ENCODE measurements at places on chromosomes 1 and 21.

GRCh38 chr21:39330001-39330400 is 16.6 kb upstream of the BRWD1 start:
- DNase-seq, result no peak

DNA sequence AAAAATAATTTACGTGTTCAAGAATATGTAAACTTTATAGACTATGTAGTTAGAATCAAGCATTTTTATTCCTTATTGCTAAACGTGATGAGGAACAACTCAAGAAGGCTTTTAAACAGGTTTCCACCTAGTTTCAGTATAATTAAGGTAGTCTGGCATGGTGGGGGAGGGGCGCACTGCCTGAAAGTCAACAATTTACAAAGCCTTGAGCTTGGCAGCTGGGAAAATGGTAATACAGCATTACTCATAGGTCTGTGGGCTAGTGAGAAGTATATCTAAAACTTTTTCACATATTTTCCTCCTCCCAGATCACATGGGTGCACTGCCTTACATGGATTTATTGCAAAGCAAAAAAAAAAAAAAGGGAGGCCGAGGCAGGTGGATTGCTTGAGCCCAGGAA is 75.2 kb downstream of the EVI5 start:
- DNase-seq, result no peak

DNA sequence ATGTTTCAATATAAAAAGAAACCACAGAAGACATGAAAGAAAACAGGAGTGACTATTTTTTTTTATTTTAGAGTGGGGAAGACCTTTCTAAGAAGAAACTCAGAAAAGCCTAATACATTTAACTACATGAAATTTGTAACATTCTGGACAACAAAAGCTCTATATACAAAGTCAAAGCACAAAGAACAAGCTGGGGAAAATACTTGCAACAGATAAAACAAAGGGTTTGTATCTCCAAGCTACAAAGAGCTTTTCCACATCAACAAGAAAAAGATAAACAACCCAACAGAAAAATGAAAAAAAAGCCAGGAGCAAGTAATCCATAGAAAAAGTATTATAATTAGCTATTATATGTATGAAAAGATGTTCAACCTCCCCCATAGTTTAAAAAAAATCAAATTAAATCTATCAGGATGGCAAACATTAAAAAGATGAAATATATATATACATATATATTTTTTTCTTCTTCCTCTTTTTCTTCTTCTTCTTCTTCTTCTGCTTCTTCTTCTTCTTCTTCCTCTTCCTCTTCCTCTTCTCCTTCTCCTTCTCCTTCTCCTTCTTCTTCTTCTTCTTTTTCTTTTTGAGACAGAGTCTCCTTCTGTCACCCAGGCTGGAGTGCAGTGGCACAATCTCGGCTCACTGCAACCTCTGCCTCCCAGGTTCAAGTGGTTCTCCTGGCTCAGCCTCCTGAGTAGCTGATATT is 49.1 kb upstream of the EPS8L3 start:
- DNase-seq, result no peak

GRCh38 chr21:35933466-35933865 is 126.9 kb downstream of the SETD4 start:
- no peak for DNase-seq

DNA sequence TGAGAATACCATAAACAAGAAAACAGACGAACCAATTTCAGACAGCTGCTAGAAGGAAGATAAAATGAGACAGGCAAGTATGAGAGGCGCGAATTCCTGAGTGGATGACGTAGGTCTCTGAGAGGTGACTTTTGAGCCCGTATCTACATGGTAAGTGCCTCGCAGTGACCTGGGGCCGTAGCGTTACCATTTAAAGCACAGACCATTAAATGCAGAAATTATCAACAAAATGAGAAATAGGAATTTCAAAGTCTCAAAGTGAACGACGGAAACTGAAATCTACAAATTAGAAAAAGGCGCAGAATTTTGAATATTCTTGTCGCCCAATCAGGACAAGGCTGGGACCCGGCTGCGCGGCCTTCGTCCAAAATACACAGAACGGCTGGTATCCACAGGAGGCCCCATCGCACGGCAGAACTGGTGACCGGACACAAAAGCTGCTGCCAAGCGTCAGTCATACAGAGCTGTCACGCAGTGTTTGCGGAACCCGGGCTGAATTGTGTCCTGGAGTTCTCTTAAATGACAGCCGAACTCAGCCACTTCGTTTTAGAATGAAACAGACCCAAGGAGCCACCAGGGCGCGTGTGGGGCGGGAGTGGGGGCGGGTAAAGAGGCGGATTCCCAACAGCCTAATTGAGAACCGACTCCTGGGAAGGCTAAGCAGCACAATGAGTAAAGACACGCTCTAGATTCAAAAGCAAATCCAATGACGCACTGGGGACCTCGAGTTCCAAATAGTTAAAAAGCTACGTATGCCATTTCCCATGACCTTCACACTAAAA is 13.8 kb upstream of the BOLA1 start:
- DNase-seq, result no peak

DNA sequence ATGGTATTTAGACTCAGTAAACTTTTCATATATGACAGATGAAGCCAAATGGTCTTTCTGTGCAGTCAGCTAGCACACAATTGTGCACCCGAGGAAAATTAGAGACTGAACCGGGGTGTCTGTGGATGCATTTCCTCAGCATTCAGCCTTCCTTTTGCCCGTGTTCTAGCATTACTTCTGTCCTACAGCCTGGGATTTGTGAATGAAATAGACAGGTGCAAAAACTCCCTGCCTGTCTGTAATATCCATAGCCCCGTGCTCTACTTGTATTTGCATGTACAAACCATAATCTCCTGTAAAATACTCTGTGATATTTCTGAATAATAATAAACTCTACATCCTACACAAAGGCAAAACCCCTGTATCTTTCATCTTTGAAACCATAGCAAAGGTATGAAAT is 64.8 kb upstream of the LGALS8 start:
- no peak for DNase-seq

DNA sequence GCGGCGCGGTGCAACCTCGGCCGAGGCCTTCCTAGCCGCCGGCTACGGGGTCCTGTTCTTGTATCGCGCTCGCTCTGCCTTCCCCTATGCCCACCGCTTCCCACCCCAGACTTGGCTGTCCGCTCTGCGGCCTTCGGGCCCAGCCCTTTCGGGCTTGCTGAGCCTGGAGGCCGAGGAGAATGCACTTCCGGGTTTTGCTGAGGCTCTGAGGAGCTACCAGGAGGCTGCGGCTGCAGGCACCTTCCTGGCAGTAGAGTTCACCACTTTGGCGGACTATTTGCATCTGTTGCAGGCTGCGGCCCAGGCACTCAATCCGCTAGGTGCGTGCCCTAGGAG is 379 bp downstream of the PPCS start:
- DNase-seq, result no peak

GRCh38 chr1:147750618-147751217 is 9.7 kb downstream of the GJA5 start:
- no peak for DNase-seq

DNA sequence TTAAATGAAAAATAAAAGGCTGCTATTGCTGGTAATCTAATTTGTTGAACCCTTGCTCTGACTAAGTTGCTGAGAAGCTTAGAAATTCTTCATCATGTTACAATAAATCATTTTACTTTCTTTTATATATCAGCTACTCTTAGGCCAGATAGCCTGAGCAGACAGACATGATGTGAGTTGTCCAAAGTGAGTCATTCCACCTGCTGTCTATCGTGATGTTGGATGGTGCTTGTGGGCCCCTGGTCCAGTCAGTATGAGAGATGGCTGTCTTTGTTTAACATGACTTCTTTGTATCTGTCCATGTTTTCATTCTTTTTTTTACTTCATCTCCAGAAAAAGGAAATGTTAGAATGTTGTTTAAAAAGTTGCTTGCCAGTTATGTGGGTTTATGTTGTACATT is 188.8 kb downstream of the ADGRL2 start:
- no peak for DNase-seq

DNA sequence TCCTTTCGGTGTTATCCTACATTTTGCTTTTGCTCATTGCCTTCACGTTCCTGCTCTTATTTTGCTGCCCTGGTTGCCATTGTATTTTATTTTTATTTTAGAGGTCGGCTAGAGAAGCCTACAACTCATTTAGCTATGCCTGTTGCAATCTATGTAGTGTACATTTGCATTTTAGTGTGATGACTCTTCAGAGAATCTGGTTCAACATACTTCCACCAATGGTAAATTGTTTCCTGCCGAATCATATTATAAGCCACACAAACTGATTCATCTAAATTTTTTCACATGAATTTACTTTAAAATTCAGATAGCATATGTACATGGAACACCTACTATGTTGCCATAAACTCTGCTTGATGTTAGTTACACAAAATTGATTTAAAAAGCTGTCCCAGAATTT is 1596.9 kb downstream of the PLA2G4A start:
- no peak for DNase-seq

DNA sequence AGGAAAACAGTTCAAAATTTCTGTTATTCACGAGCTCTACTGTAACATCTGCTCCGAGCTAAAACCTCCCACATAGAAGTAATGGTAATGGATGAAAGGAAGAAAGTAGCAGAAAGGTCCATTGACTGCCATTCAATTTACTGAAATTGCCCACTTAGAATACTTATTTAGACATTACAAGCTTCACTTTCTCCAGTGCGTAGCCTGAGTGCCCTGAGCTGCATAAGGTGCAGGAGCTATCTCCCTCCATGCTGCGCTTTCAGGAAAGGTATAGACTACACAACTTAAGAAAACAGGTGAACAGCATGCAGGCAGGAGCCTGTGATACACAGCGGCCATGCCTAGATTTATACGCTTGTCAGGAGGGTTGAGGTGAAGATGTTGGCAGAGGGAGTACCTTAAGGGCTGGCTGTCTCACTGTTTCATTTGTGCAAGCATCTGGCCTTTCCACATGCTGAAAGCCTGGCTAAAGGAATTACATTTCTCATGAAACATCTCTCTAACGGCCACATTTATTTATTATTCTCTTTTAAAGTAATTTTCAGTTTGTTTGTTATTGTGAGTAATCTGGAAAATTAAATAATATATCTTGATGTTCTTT is 74.7 kb downstream of the RGS18 start:
- DNase-seq, result no peak

DNA sequence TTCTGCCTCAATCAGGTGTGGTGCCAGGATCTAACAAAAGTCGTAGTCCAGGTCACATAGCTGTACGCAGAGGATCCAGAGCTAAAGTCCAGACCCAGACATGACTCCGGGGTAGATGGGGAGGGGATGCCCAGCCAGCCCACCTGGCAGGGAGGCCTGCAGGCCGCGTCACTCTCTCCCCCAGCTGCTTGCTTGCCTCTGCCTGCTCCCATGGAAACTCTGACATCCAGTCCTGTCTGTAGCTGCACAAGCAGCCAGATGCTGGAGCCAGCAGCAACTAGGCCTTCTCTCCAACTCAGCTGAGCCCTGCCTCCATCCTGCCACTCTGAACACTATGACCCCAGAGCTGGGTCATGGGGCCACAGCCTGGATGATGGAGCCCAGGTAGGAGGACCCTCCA is 8.1 kb downstream of the COL8A2 start:
- DNase-seq, result no peak

GRCh38 chr1:150311762-150312161 is 9.6 kb upstream of the PRPF3 start:
- DNase-seq, result no peak

DNA sequence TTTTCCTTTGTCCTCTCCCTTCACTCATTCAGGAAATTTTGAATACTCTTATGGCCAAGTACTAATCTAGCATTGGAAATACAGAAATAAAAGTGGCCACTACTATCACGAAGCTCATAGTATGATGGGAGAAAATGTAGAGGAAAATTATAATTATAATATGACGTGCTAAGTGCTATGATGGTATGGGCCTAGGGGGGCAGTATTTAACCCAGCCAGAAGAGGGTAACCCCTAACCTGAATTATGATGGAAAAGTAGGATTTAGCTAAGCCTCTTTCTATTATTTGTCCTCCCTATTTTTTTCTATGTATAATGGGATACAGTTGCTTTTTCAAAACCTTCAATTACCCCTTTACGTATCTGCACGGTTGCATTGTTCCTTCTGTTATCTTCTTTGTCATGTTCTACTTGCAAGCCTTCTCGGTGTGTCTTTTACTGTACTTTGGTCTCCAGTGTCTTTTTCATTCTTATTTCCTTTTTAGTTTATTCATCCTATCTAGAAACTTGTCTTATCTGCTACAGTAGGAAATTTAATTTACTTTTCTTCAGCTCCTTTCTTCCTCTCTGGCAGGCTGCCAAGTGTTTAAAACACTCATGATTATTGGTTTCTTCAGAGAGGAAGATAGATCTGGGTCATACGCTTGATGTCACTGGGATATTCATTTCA is 88.8 kb upstream of the GPR52 start:
- DNase-seq, result no peak

DNA sequence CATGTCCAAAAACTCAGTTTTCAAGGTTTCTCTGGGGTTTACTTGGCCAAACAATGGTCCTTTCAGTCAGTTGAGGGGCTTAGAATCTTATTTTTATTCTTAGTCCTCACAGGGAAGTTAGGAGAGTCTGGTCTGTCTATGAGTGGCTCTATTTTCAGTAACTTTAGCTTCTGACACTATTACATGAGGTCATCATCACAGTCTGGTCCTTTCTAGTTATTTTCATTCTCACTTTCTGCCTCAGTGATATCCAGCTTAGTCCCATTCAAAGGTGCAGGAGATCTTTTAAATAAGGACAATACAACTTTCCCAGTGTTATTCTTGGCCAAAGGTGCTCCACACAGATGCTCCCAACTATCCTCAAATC is 30.0 kb upstream of the FGGY start:
- DNase-seq, result no peak

DNA sequence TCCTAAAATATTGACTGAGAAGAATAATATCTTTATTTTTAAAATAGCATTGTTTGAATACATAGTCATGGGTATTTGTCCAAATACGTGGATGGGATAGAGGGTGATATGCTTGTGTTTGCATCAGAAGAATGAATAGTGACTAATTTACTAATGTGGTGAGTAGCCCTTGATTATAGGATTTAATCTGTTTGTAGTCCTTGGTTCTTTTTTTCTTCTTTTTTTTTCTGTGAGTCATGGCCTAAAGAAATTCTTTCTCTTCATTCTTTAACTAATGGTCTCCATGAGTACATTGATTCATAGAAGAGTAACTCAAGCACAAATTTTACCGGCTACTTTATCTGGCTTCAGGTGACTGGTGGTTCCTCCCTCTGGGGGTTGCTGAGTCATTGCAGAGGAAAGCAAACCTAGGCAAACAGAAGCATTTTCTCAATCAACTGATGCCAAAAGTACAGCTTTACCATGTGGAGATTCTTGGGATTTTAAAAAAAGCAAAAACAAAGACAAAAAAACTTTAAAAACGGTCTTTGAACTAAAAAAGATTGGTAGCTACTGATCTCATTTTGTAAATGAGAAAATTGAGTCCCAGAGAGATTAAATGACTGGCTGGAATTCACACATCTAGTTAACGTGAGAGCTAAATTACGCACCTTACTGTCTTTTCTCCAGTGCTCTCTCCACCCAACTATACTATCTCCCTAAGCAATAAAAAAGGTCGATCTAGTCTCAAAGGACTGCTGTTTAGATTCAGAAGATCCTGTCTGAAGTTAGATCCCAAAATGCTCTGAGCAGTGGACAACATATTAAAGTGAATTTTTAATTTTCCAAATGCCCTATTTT is 40.5 kb downstream of the AK5 start:
- DNase-seq, result no peak

- peak; percentile 56 for DNase-seq
Measured at GRCh38 chr1:1599030-1599934, 653 bp downstream of the FNDC10 start.
